ENCODE measurements at places on chromosomes 6 and 20.

DNA sequence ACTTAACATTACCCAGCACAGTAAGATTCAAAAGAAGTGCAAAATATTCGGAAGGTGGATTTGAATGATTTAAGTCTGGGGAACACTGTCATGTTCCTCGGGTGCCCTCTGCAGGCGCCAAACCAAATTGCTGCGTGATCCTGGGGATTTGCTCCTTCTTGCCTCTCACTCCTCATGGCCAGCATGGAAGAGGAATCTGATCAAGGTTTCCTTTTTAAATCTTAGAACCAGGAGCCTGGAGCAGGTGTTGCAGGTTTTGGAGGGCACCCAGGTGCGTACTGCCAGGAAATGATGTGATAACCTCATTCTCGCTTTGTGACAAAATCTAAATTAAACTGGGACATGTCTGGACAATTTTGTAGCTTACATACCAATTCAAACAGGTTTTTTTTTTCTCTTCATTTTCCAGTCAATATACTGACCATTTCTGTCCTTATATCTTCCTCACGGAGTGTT, 8.1 kb upstream of the PFDN4 start:
- DNase-seq: peak; percentile 74

- no peak for DNase-seq
Observed at GRCh38 chr20:17857639-17858449, 110.8 kb downstream of the SNX5 start.

DNA sequence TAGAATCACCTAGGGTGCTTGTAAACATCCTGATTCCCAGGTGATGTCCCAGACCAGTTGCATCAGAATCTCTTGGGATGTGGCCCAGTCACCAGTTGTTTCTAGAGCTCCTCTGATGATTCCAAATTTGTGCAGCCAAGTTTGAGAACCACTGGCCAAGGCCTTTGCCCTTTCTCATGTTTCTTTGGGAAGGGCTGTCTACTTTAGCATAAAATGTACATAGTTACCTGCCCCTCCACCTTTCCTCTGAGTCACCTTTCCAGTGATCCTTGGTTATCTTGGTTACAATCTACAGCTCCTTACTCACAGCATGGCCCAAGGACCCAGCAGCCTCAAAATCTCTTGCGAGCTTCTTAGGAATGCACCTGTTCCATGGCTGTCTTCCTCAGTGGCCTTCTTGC, 266.4 kb upstream of the PRND start:
- DNase-seq: no peak

- DNase-seq: no peak
Observed at GRCh38 chr6:169559592-169559991, 142.2 kb downstream of the WDR27 start.

GRCh38 chr20:4997222-4997621, 4.1 kb downstream of the SLC23A2 start:
- peak; percentile 53 for DNase-seq

GRCh38 chr20:47181056-47181862, 175.2 kb downstream of the ZMYND8 start:
- peak; percentile 87 for DNase-seq

- peak; percentile 6 for DNase-seq
Observed at GRCh38 chr6:66662721-66663507, 955.9 kb upstream of the EYS start.

DNA sequence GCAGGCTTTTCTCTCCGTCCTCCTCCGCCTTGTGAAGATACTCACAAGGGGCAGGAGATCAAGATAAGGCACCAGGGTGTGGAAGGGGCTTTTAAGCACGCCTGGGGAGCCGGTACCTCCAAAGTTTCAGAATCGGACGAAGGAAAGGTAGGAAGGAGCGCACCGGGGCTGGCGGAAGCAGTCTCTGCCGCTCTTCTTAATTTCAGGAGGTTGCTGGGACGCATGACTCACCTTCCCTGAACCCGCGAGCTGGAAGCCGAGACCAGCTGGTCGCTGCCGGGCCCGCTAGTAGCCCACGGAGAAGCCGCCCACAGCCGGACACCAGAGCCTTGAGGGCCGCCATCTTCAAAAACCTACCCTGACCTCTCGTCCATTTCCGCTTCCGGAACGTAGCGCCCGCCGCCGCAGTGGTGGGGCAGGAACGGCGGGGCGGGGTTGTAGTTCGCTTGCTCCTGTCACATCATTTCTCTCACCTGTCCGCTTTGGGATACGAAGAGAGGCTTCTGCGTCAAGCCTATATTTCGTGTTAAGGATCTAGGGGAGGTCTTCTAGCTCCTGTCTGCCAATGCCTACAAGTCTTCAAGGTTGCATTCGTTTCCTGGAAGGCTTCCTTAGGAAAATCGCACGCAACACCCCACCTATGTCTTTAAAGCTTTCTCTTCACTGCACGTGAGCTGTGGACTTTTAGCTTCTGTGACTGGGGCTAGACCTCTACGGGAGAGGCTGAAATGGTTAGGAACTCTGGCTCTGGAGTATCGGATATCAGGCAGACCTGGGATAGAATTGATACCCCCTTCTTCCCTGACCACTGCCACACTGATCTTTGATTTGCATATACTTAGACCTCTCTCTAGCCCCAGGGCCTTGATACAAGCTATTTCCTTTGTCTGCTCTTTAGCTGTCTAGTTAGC, at the start of gene MRPS18A:
Gene MRPS18A (minus strand): TSS at position 355 of the 911 bp plus-strand sequence. CDS start 12 bp downstream, at position 343.
- peak; percentile 66 for DNase-seq
